ENCODE measurements at places on chromosomes 12 and 14.

DNA sequence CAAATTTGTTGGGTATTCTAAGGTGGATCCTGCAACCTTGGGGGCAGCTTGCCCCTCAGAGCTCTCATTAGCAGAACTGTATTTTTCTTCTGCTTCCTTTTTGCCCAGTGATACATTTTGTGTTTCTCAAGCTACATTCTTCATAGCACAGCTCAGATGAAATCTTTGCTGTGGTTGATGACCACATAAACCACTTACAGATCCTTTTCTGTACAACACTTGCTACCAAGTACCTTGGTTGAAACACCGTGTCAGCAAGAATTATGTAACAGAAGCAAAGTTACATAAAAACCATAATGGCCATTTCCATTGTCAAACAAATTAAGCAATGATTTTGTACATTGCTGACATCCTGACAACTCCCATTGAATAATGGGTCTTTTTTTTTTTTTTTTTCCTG lies 9.7 kb upstream of the PLBD1 start:
- DNase-seq, result peak; percentile 58

- no peak for DNase-seq
Measured at GRCh38 chr12:122850695-122851350, 15.6 kb downstream of the HIP1R start.

GRCh38 chr14:102675396-102675795 lies 82.9 kb downstream of the RCOR1 start:
- no peak for DNase-seq

DNA sequence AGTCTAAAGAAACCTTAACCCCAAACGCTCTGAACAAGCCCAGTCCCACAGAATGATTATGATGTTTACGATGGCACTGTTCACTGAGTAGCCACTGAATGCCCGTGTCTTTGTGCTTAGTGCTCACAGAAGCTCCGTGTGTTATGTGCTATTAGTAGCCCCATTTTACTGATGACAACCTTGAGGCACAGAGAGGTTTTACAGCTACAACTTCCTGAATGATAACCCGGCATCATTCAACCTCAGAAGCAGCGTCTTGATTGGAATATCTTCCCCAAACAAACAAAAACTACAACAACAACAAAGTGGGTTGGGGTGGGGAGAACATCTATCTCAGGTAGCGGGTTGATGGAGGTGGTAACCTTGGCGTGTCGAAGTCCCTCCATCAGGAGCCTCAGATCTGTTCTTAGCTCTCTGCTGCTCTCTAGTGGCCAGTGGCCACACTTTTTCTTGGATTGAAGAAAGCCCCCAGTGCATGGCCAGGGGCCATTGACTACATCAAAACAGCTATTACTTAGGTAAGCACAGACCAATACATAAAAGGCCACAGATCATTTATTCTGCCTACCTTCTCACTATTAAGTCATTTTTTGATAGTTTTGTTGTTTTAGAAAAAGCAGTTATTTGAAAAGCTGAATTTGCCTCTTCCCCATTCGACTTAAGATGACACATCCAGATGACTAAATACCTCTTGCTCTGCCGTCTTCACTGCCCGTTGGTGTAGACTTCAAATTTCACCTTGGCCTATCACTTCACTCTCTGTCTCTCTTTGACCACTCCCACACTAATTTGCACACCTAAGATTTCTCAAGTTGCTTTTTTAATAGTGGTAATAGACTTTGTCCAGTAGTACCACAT lies 376.9 kb downstream of the GALC start:
- peak; percentile 48 for DNase-seq

DNA sequence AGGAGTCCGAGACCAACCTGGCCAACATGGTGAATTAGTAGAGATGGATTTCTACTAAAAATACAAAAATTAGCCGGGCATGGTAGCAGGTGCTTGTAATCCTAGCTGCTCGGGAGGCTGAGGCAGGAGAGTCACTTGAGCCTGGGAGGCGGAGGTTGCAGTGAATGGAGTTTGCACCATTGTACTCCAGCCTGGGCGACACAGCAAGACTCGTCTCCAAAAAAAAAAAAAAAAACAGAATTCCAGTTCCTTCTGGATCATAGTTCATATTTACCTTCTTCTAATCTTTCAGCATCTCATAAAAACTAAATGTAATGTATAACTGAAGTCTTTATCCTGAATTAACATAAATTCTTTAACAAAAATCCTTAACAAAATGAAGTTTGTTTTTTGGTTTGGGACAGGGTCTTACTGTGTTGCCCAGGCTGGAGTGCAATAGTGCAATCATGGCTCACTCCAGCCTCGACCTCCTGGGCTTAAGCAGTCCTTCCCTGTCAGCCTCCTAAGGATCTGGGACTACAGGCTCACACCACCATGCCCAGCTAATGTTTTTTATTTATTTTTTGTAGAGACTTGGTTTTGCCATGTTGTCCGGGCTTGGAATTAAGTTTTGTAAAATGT lies 37.6 kb downstream of the FAM177A1 start:
- DNase-seq, result no peak

- DNase-seq, result no peak
Measured at GRCh38 chr14:58865514-58866281, 227.9 kb downstream of the DACT1 start.

DNA sequence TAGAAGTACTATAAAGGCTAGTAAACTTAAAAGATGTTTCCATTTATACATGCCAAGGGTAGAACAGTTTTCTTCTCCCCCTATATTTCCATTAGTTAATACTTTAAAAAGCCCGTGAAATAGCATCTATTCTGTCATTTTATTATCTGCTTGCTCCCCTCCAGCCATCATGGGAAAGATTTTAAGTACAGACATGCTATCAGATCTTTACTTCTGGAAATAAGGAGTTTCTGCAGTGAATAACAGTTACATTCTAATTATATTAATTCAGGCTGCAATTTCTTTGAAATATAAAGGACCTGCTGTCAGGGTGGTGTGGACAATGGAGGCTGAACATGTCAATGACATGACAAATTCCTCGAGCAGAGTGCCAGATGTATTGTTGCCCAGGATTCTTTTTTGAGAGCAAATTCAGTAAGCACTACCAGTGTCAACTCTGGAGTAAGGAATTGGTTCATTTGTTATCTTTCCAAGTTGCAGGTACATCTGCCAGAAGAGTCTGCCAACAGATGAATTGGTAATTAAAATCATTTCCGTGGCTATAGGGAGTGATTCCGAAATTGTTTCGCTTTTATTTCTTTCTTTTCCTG lies 151.3 kb downstream of the BTG1 start:
- DNase-seq, result no peak

DNA sequence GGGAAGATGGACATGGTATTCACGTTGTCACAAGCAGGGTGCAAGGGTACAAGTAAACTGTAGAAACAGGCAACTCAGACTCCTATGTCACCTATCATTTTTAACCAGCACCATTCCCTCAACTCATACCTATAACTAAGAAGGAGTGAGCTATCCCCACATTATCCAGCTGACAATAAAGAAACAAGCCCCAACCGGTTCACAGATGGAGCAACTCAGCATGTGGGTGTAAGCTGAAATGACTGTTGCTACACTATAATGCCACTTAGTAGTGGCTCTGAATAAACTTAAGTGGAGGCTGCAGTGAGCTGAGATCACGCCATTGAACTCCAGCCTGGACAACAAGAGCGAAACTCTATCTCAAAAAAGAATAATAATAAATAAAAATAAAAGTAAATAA lies 829.5 kb upstream of the MDGA2 start:
- no peak for DNase-seq

DNA sequence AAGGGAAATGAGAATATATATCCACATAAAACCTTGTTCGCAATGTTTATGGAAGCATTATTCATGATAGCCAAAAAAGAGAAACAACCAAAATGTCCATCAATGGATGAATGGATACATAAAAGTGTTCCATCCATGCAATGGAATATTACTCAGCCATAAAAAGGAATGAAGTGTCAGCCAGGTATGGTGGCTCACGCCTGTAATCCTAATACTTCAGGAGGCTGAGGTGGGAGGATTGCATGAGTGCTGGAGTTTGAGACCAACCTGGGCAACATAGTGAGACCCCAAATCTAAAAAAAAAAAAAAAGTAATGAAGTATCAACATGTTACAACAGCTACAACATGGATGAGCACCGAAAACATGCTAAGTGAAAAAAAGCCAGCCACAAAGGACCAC lies 23.6 kb upstream of the C12orf76 start:
- DNase-seq, result no peak

- DNase-seq, result no peak
Measured at GRCh38 chr12:92582475-92582874, 120.3 kb upstream of the PLEKHG7 start.

DNA sequence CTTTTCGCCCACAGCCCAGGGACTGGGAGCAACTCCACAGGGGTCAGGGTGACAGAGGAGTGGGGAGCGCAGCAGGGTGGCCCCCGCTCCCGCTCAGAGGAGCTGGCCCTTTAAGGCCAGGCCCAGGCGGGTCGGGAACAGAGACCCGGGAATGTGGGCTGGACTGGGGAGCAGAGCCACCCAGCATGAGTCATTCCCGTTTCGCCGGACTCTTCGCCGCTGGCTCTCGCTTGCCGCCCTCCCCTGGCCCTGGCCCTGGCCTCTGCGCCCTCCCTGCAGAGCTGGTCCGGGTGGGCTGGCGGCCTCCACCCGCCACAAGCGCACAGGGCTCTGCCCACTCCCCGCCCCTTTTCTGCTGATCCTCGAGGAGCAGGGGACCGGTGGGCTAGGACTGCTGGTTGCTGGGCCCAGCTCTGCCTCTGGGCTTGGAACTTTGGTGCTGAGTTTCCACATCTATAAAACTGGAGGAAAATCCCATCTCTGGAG lies 92.8 kb downstream of the NINJ2 start:
- no peak for DNase-seq

DNA sequence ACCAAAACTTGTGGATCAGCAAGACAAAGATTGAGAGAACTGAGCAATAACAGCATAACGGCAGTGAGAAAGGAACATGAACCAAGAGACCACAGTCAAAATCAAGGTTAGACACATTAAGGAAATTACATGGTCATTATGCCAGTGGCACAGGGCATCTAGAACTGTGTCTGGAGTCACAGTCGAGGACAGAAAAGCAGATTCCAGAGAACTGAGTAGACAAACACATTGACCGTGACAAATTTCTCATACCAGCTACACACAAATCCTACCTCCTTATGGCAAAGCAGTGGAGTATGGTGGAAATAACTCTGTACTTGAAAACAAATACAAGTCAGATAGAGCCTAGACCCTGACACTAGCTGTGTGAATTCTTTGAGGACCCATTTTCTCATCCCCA lies 367.3 kb downstream of the DUSP6 start:
- DNase-seq, result no peak

DNA sequence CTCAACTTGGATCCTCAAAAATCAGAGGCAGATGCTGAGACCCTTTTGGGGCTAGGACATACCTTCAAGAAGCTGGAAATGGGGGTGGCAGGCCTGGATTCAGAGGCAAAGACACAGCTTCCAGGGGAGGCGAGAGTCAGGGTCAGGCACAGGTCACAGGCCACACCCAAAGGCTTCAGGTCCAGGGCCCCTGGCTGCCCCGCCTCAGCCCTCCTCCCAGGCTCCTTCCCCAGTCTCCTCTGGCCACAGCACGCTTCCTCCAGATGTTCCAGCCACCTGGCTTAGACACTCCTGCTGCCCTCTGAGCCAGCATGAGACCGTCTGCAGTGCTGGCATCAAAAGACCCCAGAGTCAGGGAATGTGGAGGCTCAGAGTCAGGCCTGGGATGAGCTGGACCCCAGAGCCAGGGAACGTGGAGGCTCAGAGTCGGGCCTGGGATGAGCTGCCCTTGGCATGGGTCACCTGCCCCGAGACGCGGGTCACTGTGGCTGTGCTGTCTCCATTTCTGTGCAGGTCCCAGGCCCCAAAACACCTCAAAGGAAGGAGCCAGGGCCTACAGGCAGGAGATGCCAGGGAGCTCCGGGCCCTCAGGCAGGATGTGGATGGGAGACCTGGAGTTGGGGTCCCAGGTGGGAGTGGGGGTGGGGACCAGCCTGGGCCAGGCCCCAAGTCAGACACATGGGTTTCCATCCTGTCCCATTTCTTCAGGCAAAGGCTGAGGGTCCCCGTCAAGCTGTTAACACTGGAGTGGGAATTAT lies 58.9 kb downstream of the DIO3 start:
- no peak for DNase-seq

DNA sequence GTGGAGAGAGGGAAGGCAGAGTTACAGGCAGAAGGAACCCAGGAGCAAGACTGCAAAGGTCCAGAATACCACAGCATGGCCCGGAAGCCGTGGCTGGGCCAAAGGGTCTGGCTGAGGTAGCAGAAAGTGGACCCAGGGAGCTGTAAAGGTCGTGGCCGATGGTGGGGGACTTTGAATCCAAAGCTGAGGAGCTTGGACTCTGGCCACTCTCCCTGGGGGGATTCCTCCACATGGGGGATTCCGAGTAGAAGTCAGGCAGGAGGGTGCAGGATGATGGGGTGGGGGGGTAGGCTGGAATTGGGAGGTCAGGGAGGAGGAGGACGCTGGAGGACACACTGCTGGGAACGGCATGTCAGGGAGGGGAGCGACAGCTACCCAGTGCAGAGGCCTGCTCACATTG lies 125.2 kb downstream of the GCH1 start:
- no peak for DNase-seq

GRCh38 chr12:30927222-30927611 lies 669 bp downstream of the TSPAN11 start:
- no peak for DNase-seq

DNA sequence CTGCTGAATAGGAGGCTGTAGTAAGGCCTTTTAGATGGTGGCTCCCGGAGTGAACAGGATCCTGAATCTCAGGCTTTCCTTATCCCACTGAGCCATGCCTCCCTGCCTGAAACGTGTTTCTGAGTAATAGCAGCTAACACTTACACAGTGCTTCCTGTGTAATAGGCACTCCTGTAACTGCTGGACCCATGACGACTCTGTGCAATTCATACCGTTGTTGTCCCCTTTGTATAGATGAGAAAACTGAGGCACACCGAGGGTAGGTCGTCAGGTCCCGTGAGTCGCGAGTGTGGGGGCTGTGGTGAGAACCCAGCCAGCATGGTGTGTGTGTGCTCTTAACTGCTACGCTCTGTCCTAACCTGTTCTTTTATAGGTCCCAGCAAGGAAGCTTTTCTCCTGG lies 193.6 kb downstream of the CACNA1C start:
- no peak for DNase-seq

DNA sequence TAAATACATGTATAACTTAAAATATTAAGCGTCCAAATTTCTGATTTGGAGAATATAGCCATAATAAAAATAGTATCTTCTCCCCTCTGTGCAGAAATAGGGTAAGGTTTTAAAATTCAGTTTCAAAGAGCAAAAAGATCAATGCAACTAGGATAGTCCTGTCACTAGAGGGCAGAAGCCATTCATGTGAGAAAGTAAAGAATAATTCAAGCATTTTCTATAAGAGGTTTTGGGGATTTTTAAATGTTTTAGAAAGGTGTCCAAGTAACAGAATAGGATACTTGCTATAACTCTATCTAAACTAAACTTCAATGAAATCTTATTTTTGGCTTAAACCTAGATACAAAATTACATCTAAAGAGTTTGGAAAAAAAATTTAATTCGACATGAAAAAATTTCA lies 50.3 kb downstream of the ADAMTS20 start:
- DNase-seq, result peak; percentile 22
